DMS79 treated with DMSO at 0.1 percent for 48 hours (cell line): ENCODE measurements at places on chromosomes 6 and 20.
A peak's percentile ranks its signal among the peaks of the same experiment; 100 is the strongest.

DNA sequence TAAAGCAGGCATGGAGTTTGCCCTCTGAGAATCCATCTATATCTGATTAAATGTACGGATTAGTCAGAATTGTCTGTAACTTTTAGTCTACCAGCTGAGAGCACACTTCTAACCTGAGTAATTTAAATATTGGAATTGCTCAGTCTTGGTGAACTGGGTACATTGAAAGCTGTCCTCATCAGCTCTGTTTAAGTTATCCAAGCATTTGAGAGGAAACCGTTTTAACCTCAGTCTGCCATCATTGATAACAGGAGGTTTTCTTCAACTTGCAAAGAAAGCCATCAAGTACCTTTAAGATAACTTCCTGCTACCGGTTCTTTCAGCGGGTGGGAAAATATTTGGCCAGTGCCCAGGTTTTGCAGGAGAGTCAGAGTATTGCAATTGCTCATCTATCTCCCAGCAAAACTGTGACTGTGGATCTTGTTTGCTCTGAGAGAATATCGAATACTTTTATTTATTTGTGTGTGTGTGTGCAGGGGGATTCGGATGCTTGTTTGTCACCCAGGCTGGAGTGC, 31.1 kb upstream of the F13A1 start:
- DNase-seq, result no peak

GRCh38 chr6:11215773-11216172, 16.7 kb downstream of the NEDD9 start:
- DNase-seq, result peak; percentile 41

- DNase-seq, result peak; percentile 10
Observed at GRCh38 chr20:23265226-23265625, 85.4 kb upstream of the NXT1 start.

DNA sequence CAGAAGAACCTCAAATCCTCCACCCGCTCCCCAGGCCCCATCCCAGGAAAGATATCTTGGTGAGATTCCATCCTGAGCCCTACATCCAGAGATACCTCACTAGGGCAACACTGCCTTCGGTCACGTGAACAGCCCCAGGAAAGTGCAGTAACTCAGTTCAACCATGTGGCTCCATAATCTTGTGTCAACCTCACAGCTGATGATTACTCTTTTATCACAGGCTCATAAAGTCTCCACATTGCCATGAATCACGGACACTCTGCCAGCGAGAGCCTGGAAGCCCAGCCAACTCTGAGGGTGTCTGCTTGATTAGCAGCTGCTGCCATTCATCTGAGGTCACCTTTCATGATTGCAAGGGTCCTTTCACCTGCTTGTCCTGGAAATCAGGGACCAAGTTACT, 175.8 kb upstream of the LRFN2 start:
- DNase-seq, result no peak

GRCh38 chr6:89777455-89777854, 42.1 kb downstream of the MDN1 start:
- DNase-seq, result no peak

DNA sequence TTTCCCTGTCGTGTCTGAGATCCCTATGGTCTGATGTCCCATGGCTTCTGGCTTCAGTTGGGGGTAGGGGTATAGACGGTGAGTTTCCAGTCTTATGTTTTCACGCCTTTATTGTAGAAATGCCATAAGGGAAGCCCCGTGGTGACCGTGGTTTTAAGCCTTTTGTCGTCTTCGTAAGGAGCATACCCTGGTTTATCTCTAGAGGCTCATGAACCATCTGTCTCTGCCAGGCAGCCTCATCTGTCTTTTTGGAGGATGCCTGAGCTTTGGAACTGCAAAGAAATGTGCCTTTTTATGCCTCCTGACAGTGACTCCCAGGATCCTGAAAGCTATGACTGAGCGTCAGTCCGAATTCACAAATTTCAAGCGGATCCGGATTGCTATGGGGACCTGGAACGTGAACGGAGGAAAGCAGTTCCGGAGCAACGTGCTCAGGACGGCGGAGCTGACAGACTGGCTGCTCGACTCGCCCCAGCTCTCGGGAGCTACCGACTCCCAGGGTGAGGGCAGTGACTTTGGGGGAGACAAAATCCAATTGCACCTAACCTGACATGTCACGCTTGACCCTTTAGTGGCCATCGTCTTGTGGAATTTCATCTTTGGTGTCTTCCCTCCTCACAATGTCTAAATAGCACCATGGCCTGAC, 84.6 kb downstream of the SYNJ2 start:
- no peak for DNase-seq
